ENCODE measurements at places on chromosomes 1 and 21.

- no peak for DNase-seq
These were observed 7.3 kb downstream of the ZMPSTE24 start for GRCh38 chr1:40265298-40265697.

DNA sequence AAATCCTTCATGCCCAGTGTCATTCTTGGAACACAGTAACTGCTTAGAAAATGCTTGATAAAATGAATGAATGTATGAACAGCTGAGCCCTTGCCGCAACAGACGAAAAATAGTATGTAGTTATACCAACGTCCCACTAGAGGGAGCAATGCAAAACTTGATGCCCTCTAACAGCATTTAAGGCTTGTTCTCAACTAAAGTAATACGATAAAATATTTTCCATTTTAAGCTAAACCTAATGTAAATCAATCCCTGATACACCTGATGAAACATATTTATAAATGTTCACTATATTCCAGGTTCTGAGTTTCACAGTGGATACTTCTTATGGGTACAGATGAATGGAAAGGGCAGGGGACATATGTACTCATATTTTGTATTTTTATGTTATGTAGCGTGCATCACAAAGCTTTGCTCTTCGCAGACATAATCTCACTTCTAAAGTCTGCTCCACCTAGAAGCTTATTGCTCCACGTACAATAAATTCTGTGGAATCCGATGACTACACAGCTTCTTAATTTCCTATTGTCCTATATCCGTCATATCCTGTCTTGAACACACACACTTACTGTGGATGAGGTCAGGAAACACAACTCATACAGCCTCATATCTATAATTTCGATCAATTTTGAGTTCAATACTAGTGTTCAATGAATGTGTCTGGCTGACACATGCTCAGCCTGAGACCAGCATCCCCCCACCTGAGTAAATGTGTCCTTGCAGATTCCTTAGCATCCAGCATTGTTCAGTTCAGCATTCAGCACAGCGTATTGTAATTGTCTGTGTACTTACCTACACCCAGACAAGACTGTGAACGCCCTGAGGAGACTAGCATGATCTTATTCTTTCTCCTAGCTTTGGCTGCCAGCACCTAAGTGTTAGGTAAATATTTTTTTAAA, 4.4 kb upstream of the UTP25 start:
- no peak for DNase-seq

DNA sequence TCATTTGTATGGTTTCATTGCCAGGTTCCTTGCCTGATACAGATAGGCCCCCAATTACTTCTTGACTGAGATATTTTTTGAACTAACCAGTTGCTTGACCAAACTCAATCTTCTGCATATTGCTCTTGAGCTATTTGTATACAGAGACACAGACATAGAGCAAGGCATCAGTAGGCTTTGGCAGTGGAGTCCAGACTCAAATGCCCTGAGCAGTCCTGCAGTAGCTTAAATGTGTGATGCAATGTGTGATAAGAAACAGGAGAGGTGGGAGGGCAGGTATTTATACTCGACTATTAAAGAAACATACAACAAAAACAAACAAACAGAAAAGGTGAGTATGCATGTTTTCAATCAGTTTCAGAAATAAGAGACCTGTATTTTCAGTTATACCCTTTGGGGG, 197.9 kb upstream of the DAB1 start:
- no peak for DNase-seq

- DNase-seq: no peak
These were observed 1.1 kb upstream of the MARCKSL1 start for GRCh38 chr1:32336963-32337675.

DNA sequence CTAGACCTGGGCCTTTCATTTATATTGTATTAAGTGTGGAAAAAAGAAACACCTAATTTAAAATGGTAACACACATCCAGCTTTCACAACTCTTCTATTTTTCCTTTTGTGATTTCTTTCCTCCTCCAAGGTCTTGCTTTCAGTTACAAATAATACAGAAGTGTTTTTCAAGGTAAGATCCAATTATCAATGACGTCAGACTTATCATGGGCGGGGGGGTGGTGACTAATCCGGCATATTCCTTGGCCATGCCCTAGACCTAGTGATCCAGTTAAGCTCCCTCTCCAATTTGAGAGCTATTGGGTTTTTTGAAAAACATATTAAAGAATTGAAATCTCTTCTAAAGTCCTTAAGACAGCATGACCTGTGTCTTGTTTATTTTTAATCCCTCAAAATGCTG, 669.9 kb upstream of the NR5A2 start:
- DNase-seq: no peak

GRCh38 chr1:30028939-30029338, 694.4 kb downstream of the MATN1 start:
- no peak for DNase-seq

DNA sequence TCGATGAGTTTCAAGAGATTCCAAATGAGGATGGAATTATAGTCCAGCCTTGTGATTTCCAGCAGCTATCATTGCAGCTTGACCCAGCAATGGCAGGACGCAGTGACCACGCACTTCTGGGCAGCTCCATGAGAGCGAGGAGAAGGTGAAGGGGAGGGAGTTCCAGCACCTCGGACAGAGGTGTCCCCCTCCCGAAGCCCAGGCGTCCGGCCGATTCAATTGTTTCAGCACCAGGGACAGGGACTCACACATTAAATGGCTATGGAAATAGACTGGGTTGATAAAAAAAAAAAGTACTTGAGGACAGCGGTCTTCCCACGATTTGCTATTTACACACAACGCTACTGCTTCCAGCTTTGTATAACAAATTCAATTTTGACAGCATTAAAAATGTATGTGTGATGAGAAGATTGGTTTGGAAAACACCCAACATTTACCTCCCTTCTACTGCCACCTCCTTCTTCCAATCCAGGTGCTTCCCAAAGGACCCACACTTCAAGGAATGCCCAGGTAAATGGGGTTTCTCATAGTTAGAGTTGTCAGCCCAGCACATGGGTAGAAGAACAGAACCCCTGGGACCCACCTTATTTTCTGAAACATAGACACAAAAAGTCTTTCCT, 71.8 kb downstream of the DISP3 start:
- no peak for DNase-seq

GRCh38 chr1:232648316-232648715, 18.4 kb upstream of the SIPA1L2 start:
- DNase-seq: no peak

GRCh38 chr1:107291987-107292386, 151.1 kb downstream of the NTNG1 start:
- DNase-seq: no peak

GRCh38 chr1:207925210-207925609, 14.3 kb upstream of the CD34 start:
- DNase-seq: no peak

GRCh38 chr1:167441222-167441621, 77.1 kb downstream of the CD247 start:
- DNase-seq: no peak

- no peak for DNase-seq
These were observed 41.1 kb upstream of the KDM4A start for GRCh38 chr1:43608827-43609226.

- DNase-seq: no peak
These were observed 128.1 kb upstream of the ZNF648 start for GRCh38 chr1:182189535-182190066.

DNA sequence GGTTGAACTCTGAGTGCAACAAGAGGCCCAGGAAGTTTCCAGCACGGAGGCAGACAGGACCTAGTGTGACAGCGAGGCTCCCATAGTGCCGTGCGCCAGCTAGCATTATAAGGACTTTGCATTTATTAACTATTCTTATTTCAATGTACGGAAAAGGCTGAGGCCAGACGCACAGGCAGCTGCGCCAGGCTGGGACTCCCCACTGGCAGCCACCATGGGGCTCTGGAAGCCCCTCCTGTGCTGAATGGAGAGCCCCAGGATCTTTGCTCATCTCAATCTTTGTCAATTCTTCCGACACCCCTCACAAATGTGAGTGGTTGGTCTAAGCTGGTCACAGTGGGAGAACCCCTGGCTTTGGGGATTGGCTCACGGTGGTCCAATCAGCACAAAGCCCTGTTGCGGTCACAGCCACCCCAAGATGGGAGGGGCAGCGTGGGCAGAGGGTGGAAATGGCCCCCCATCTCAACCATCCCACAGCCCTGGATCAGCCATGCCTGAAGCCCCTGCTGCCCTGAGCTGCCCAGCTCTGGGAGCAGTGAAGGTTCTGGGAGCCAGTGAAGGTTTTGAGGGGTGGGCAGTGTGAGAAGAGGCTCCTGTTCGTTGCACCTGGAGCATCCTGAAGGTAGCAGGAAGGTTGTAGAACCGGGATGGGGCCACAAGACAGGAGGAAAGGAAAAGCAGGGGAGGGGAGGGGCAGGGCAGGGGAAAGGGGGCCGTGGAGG, 59.5 kb upstream of the ADARB1 start:
- no peak for DNase-seq

- DNase-seq: no peak
These were observed at the start of gene S100A9 for GRCh38 chr1:153357853-153358690. Gene S100A9, plus strand, starts transcription at chr1:153357854. Its CDS starts 430 bp downstream, at chr1:153358284.

DNA sequence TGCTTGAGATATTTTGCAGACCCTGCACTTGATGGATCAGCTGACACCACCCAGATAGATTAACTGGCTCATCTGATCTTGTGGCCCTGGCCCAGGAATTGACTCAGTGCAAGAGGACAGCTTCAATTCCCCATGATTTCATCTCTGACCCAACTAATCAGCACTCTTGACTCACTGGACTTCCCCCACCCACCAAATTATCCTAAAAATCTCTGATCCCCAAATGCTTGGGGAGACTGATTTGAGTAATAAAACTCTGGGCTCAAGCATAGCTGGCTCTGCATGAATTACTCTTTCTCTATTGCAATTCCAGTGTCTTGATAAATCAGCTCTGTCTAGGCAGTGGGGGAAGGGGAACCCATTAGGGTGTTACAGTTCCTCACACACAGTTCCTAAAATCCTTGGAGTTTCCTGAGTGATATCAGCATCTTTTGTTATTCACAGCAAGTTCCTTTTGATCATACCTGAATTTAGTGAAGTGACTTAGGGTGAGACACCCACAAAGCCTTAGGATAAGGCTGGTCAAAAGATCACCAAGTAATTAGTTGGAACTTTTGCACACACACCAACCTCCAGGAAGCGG, 104.2 kb downstream of the COP1 start:
- DNase-seq: no peak

- no peak for DNase-seq
These were observed 14.3 kb upstream of the DR1 start for GRCh38 chr1:93331412-93331811.

DNA sequence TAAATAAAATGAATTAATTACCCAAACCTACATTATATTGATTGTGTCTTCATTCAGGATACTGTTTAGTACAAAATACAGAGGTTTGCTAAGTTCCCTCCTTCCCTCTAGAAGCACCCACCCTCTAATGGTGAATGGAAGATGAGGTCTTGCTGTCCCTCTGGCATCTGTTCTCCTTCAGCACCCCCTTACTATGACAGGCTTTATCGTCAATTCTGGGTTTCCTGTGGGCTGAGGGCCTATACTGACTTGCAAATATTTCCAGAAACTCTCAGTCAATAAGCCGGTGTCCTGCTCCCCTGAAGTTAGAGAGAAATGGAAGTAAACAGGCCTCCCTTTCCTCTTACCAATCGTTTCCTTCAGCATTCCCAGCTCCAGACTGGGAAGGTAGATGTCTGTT, 13.2 kb downstream of the LAX1 start:
- no peak for DNase-seq

GRCh38 chr1:222653178-222653827, 35.4 kb downstream of the MIA3 start:
- DNase-seq: no peak

- DNase-seq: no peak
These were observed 16.5 kb upstream of the PIGM start for GRCh38 chr1:160048335-160048734.

DNA sequence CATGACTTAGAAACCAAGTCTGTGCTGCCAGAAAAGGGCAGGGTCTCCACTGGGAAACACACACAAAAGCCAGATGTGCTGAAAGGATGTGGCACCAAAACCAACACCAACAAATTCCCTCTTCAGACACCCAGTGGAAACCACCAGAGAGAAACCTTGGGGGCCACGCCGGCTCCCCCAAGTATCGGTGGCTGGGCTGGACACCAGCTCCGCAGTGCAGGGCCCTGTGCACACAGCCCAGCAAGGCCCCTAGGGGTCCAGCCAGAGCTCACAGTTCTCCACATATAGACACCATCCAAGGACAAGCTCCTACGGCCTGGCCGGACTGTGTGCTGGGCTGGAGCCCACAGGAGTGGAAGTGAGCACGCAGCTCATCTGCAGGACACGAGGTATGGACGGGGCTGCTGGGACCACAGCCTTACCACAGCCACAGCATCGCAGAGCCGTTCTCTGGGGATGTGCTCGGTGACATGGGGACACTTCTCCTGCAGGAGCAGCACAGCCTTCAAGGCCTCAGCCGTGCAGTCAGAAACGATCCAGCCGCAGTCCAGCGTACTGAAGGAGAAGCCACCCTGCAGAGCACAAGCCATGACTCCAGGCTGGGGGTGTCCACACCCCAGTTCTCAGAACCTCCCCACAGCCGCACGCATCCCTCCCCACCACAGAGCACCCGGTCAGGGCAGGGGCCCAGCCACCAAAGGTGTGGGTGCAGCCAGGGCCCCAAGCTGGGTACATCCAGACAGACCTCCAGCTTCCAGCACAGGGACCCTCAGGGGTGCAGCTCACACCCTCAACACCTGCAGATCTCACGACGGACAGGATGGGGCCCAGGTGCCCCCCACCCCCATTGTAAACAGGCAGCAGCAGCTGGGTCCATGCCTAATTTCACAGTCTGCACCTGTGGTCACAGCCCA, 21.3 kb downstream of the LSS start:
- no peak for DNase-seq

GRCh38 chr1:44283524-44284173, 70.4 kb downstream of the DMAP1 start:
- DNase-seq: no peak

DNA sequence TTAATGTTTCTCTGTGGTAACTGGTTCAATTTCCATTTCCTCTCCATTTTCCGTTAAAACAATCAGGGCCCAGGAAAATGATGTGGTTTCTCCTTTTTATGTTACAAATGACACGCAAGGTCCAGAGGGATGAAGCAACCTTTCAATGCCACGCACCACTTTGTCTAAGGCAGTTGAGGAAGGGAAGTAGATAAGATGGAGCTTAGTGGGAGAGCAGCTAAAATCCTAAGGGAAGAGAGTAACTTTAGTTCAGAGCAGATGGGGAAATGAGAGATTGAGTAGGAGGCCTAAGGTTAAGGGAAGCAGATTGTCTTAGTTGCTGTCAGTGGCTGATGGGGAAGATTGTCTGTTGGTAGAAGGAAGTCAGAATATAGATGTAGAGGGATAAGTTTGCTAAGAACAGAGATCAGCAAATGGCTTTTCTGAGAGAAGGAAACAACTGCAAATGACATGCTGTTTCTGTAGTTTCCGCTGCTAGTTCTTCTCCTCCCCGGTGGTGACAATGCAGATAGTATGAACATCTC, 660 bp downstream of the CD1C start:
- no peak for DNase-seq

All from stimulated activated CD4-positive, alpha-beta T cell treated with anti-CD3 and anti-CD28 coated beads, Interleukin-15, amount 100 ng/mL, for 1 hour (primary cell).